ENCODE measurements at places on chromosomes 2 and 18.

- DNase-seq: no peak
Measured at GRCh38 chr2:138028538-138028937, 64.3 kb downstream of the HNMT start.

DNA sequence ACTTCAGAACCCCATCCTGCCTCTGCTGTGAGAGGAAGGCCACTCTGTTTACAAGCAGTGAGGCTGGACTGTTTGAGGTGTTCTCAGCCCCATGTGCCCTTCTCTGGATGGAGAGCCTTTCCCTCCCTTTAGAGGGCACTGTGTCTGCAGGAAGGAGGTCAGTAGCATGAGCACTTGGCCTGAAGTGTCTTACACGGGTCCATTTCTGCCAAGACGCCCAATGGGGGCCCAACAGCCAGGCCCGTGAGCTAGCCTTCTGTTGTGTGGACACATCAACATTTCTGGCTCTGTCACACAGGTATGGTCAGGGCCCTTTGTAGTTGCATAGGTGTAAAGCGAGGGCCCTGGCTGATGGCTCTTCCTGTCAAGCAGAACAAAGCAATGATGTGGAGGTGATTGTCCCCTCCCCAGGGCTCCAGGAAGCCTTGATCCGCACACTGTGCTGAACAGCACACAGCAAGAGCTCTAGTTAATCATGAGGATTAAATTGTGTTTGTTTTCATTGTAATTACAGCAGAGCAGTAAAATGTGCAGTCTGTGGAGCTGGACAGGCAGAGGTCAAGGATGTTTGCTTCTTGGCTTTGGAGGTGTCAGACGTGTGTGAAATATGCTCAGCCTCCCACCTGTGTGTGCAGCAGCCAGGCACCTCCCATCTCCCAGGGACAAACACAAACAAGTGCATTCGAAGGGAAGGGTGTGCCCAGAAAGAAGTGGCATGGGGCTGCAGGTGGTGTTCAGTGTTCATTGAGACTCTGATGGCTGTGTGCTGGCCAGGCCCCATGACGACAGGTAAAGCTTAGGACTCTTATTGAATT lies 132.1 kb downstream of the SH3RF3 start:
- DNase-seq: no peak

DNA sequence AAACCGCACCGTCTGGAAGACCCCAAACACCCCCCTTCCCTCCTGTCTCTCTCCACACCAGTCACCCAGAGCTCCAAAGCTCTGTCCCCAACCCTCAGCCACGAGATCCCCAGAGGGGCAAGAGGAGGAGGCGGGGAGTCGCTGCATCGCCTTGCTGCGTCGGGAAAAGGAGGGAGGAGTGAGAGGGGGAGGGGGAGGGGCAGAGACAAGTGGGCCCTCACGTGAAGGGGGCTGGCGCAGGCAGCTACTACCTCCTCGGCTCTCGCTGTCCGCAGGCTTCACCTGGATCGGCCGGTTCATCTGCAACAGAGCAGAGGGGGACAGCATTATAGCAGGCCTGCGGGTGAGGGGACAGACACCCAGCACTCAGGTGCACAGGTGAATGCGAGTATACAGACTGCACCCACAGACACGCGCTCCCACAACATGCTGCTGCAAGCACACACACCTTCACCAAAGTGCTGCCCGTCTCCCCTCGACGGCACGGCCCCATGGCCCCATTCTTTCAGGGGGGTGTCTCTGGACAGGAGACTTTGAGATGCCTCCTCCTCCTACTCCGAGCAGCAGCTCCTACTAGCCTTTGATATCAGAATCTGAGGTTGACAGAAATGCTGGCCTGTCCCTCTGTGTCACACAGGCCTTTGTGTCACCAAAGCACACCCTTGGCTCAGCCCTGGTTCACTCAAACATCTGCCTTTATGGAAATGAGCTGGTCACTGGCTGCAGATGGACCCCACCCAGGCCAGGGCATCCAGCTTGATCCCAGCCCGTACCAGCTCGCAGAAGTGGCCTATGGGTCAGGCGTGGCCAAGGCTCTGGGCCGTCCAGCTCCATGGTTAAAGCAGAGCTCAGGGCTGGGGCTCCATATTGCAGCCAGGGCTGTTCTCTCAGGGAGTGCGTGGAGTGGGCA lies 243.8 kb downstream of the CELF4 start:
- DNase-seq: no peak

GRCh38 chr18:56235071-56235470 lies 403.3 kb downstream of the TXNL1 start:
- no peak for DNase-seq

DNA sequence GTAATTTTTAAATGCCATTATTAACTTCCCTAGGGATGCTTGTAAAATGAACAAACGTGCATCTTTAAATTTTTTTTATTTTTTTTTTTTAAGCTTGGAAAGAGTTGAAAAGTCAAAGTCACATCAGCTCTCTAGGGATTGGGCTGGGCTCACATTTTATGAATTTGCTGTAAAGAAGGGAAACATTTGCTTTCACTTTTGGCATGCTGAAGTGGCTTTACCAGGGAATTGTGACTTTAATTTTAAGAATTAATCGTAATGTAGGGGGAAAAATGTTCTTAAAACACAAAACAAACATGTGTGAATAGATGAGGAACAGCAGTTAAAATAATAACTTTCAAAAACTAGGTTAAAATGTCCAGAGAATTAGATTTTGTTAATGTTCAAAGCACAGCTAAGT lies 123.0 kb downstream of the AGAP1 start:
- no peak for DNase-seq

DNA sequence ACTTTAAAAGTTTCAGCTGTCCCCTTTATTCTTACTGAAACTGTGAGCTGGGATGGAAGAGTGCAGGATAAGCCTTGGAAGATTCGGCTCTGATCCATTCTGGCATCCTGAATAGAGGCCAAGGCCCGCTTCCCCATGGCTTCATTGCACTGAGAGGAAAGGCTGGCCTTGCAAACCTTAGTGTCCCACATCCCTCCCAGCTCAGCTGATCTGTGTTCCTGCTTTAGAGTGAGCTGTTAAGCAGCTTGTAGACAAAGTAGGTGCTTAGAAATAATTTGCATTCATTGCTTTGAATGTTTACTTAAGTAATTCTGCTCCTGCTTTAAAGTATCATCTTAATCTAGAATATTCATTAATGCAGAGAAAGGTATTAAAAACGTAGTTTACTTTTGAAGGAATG lies 169.6 kb upstream of the BOD1L2 start:
- DNase-seq: no peak

DNA sequence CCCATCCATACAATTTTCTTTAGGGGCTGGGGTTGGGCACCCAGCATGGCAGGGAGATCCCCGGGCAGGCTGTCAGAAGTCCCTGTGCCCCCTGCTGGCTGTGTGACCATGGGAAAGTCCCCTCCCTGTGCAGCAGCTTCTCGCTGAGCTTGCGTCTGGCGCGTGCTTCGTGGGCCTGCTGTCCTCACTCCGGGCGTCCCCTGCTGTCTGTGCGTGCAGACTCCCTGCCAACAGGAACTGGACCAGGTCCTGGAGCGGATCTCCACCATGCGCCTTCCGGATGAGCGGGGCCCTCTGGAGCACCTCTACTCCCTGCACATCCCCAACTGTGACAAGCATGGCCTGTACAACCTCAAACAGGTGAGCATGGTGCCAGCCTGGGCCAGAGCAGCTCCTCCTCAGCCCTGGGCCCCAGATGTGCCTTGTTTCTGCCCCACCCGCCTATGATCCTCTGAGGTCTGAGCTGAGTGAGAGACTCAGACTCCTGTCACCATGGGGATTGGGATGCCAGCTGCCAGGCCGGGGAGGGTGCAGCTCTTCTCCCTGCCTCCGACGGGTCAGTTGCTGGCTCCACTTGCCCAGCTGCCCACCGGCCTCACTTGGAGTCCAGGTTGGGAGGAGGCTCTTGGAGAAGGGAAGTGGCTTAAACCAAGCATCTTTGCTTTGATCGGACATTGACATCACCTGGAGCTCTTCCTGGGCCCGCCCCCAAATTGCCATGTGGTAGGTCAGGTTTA lies 28.6 kb downstream of the IGFBP2 start:
- peak; percentile 57 for DNase-seq

GRCh38 chr2:69628325-69629021 lies 15.1 kb downstream of the AAK1 start:
- DNase-seq: no peak

DNA sequence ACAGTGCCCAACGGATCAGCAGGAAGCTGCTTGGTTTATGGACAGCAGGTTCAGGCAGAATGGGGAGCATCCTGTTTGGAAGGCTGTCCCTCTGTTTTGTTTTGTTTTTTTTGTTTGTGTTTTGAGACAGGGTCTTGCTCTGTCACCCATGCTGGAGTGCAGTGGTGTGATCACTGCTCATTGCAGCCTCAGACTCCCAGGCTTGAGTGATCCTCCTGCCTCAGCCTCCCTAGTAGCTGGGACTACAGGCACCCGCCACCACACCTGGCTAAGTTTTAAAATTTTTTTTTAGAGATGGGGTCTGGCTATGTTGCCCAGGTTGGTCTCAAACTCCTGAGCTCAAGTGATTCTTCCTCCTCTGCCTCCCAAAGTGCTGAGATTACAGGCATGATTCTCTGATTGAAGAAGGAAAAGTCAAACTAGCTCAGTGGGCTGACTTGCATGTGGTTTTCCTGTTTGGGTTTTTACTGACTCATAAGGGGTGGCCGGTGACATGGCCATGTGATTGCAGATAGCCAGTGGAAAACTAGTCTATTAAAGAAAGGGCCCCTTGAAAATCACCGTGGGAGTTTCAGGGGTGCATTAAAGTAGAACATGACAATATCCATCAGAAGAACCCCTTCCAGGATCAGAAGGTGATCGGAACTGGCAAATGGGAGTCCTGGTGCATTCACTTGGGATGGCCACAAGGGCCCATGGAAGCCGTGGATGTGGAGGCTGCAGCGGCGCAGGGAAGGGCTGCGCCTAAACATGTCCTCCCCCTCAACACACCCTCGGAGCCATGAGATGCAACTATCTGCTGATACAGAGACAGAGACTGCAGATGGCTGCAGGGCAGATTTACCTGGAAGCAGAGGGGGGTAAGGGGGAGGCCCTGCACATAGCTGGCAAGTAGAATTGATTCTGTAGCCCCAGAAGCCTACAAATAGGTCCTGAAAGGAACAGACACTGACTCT lies 26.5 kb downstream of the AQP12B start:
- DNase-seq: no peak

DNA sequence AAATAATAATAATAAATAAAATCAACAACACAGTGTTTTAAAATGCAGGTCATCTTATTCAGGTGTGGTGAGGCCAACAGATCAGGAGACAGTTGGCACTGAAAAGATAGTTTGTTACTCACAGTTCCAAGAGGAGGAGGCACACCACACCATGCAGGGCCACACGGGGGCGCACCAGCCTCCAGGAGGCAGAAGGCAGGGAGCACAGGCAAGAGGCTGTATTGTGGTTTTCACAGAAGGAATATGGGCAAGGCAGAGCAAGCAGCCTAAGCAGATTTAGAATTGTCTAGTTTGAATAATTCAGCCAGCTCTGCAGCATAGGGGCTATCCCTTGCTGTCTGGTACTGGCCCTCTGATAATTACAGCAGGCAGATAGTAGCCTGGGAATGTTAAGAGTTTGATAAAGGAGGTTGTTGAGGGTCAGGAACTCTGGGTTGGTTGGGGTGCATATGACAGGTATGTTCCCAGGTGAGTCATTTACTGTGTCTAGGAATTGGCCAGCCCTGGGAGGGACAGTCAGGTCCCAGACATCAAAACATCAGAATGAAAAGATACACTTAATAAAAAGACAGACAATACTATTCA lies 31.3 kb downstream of the KIAA2012 start:
- DNase-seq: no peak

DNA sequence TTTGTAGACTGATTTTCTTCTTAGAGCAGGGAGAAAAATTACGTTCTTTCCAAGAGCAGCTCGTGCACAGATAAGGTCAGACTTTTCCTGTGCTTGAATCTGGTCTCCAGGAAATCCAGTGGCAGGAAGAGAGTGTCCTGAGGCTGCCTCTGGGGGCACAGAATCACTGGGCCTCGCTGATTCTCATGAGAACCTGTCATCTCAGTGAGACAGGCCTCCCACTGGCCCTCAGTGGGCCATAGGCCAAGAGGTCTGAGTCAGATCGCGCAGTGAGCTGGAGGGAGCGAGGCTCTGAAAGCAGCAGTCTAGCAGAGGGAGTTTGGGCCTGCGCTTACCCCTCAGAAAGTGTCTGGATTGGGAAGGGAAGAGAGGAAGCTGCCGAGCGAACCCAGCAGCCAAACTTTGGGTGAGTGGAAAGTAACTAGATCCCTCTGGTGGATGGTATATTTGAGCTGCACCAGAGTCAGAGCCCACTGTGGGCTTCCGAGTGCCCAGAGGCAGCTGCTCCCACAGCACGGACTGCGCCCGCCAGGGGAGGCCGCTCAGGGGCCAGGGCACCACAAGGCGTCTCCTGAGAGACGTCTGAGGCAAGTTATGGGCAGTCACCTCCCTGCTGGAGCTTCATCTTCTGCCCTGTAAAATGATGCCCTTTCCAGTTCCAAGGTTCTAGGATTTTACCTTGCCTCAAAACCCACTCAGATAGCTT lies 8.2 kb downstream of the GDF7 start:
- DNase-seq: no peak

DNA sequence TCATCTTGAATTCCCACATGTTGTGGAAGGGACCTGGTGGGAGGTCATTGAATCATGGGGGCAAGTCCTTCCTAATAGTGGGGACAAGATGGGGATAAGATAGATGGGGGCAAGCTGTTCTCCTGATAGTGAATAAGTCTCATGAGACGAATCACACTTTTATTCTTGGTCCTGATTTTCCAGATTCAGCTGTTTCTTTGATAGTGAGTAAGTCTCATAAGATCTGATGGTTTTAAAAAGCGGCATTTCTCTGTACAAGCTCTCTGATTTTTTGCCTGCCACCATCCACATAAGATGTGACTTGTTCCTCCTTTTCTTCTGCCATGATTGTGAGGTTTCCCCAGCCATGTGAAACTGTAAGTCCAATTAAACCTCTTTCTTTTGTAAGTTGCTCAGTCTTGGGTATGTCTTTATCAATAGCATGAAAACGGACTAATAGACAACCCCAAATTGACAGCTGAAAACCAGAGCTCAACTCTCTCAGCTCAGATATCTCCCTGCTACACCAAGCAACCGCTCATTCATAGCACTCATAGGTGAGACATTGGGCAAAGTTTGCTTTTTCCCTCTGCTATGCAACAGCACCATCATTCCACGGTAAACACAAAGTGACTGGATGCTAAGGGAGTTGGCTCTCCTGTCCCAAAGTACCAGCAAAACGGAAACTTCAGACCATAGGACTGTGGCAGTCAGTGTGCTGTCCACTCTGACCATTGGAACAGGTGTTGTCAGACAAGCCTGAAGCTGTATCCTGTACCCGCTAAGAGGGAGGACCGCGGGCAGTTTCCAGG lies 44.9 kb upstream of the TBC1D8 start:
- DNase-seq: no peak
